ENCODE measurements at places on chromosomes 2 and 18.

- DNase-seq = no peak
Measured at GRCh38 chr2:220569112-220569897, 941.9 kb downstream of the SLC4A3 start.

- DNase-seq = no peak
Measured at GRCh38 chr2:19288291-19288690, 70.1 kb downstream of the OSR1 start.

DNA sequence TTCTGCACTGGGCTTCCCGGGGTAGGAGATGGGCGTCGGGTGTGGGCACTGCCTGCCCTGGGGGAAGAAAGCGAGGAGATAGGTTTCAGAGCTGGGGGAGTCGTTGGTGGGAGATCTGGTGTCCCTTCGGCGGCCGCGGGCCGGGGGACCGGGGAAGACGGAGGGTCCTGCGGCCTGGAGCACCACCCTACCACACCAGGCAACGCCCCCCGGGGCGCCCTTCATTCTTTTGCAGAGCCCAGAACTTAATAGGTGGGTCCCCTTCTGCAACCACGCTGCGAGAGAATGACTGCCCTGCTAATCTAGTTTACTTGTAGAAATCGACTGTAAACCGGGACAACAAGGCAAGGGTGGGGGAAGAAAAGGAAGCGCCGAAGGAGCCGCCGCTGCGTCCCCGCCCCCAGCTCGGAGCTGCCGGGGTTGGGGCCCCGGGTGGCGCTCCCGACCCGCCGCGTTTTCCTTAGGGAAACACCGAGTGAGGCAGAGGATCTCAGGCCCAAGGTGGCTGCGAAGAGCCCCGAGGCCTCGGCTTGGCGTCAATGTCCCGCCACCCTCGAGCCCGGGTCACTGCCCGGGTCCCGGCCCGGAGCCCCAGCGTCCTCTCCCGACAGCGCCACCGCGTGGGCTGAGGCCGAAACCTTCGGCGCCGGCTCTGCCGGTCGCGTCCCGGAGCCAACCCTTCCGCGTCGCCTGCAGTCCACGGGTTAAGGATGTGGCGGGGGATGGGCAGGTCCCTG is 5.4 kb upstream of the SATB2 start:
- no peak for DNase-seq

DNA sequence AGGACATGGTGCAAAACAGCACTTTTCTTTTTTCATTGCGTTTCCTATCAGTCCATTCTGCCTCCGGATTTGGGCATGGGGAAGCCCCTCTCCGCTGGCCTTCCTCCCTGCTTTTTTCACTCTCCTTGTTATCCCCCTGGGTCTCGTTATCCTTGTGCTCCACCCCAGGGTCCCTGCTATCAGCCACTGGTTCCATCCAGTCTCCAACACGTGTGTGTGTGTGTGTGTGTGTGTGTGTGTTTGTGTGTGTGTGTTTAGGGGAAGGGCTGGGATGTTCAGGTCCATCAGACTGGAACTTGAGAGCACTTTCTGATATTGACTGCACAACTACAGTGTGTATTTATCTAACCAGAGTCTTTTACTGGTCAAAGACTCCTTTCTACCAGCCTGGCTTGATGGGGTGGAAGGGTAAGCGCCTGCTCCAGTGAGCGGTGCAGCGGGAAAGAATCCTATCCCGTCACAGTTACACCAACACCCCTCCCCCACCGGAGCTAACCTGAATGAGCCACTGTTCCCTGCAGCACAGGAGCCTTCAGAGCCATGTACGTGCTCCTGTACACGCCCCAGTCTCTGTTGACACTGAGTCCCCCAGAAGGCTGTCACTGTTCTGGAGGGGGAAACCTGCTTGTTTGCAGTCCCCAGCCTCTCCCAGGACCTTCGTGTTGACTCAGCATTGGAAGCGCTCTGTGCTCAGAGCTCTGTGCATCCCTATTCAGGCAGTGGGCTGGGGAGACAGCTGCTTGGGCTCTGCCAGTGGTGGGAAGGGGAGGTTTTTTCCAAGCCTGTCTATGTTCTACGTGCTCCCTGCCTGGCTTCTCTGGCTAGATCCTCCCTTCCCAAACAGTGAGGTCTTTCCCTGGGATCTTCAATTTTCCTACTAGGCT is 4.6 kb downstream of the INHA start:
- no peak for DNase-seq

GRCh38 chr18:63306249-63306648 is 13.3 kb downstream of the BCL2 start:
- no peak for DNase-seq

- no peak for DNase-seq
Measured at GRCh38 chr18:36104749-36105148, 24.4 kb downstream of the SLC39A6 start.

- no peak for DNase-seq
Measured at GRCh38 chr2:217920879-217921603, 81.8 kb downstream of the TNS1 start.

DNA sequence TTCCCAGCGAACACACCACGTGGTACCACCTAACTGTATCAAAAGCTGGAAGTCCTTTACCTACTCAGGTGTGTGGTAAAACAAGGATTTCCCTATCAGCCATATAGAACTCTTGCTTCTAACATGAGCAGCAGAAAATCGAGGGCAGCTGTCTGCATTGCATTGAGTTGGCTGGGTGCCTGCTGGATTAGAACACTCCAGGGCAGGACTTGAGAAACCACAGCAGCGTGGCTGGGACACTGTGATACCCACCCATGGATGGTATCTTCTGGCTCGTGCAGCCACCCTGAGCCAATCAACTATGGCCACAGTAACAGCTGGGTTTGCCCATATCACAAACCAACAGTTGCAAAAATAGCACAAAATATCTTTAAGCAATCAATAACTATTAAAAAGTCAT is 188.3 kb downstream of the FBXO15 start:
- DNase-seq = no peak

DNA sequence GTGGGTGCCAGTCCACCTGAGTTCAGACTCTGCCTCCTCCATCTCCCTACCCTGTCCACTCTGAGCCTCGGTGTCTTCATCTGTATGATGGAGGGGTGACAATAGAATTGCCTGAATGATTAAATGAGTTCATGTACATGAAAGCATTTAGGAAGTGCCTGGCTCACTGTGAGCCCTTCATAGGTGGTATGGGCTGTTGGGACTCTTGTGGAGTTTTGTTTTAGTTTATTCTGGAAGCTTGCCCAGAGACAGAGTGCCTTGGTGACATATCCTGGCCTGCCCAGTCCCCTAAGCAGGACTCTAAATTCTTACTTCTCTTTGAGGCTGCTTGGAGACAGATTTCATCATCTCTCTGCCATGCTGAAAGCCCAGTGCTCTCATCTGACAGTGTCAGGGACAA is 24.5 kb upstream of the GIGYF2 start:
- DNase-seq = no peak

GRCh38 chr2:208183972-208184705 is 5.7 kb downstream of the C2orf80 start:
- no peak for DNase-seq

Data from stimulated activated CD4-positive, alpha-beta T cell treated with anti-CD3 and anti-CD28 coated beads, Interleukin-1b, Interleukin-23, amount 100 ng/mL, for 1 hour (primary cell).